Activated naive CD4-positive, alpha-beta T cell treated with anti-CD3 and anti-CD28 coated beads, Interleukin-2, amount 50 U/mL, for 72 hours (primary cell): ENCODE measurements at places on chromosomes 11 and 22. TPM values are rescaled to one million over a fixed set of nuclear protein-coding genes. Genes with fewer than 3 reads are reported as not detected.

GRCh38 chr11:76234416-76235232, 28.3 kb upstream of the WNT11 start:
- peak; percentile 77 for DNase-seq

NAALAD2 gene
- not detected for total RNA-seq

PDGFD gene
- total RNA-seq: not detected

FXYD2 gene
- total RNA-seq: 4.8 TPM

DNA sequence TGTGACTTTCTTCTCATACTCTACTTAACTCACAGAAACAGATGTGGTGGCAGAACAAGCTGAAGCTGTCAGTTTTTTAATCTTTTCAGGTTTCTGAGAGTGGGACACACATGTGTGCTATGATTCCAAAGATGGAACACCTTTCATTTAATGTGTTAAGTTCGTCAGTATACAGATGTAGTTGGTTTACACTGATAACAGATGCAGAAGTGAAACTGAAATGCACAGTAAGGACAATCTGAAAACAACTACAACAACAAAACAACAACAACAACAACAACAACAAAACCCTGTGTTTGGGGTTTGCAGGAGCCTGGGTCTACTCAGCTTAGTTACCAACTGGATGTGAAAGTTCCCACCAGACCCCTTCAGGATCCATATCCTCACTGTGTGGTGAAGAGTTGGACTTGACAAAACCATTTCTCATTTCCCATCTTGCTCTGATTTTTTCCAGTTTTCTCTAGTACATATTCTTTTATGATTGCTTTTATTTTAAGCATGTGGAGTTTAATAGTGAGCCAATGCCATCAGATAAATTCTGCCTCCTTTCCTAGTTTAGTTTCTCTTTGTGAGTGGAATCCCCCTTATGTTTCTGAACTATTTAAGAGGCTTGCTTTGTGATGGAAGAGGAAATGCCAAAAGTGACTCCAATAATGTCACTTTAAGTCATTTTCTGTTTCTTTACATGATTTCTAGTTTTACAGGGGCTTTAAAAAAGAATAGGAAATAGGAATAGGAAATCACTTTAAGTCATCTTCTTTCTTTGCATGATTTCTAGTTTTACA, 47.8 kb downstream of the ARHGAP42 start:
- no peak for DNase-seq

OR4C5 gene
- not detected for total RNA-seq

DNA sequence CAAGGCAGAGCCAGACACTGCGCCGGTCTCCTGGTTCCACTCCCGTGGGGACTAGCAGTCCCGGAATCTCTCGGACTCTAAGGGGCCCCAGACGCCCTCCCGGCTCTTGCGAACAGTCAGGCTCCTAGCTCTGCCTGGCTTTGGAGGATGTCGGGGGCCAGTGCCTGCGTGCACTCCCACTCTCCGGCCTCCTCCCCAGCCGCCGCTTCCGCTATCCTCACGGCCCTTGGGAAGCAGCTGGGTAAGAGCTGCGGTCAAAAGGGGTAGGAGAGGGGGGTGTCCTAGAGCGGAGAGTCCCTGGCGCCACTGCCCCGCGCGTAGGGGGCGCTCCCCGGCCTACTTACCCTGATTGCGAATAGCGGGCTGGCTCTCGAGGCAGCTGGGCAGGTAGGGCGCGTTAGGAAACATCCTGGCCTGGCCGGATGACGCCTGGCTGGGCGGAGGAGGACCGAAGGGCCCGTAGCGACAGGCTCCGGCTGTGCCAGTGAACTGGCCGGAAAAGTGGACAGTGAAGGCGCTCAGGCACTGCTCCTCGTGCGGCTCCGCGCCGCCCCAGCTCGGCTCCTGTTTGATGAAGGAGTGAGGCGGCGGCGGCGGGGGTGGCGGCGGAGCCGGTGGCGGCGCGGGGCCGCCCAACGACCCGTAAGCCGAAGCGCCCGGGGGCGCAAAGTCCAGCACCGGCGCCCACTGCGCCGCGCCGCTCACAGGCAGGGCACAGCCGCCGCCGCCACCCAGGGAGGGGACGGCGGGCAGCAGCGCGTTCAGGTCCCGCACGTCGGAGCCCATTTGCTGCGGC, 785 bp downstream of the WT1 start:
- no peak for DNase-seq

GRCh38 chr11:67373648-67374570, 511 bp upstream of the CLCF1 start:
- DNase-seq: peak; percentile 54

- peak; percentile 33 for DNase-seq
These were observed 70.4 kb downstream of the MYO7A start for GRCh38 chr11:77198440-77198849.

KRTAP5-9 gene
- not detected for total RNA-seq

DNA sequence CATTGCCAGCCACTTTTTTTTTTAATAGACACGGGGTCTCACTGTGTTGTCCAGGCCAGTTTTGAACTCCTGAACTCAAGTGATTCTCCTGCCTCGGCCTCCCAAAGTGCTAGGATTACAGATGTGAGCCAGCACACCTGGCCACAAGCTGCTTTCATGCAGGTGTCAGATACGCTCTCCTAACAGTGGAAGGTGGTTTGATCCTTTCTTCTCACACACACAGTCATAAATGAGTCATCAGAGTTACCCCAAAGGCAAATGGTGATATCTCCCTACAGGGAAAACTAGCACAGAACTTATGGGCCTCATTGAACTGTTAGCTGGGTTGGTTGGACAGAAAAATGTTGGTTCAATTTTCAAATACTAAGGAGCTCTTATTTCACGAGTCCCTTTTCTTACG, 38.2 kb upstream of the UBASH3B start:
- DNase-seq: no peak

DNA sequence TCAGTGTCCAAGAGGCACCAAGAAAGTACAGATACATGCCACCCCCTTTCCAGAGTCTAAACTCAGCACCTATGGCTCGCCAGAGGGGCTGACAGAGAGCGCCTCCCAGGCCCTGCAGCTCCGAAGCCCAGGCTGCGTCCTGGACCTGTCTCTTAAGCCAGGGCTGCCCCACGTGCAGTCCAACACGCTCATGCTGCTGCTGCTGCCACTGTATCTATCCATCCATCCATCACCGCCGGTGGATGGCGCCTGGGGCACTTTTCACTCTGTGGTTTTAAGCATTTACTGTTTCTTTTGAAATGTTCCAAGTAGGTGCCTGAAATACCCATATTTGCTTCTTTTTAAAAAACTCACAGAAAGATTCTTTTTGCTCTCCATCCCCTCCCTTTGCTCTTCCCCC, 41.8 kb downstream of the MACROD1 start:
- no peak for DNase-seq

DNA sequence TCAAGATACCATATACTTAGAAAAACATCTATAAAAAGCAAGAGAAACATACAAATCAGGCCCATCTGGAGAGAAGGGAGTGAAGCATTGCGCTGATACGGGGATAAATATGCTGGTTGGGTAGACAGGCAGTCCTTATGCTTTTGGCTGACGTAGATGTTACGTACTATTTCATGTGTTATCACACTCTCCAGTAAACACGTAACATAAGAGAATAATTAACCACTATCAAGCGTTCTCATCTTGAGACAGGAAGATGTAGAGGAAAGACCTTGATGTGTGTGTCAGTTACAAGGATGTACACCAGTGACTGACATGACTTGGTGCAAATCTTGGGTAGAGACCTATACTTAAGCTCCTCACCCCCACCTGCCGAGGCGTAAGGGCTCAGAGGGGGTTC, 86.7 kb upstream of the PRODH start:
- no peak for DNase-seq

GRCh38 chr11:255176-255575, 18.4 kb downstream of the PSMD13 start:
- DNase-seq: no peak

PICK1 gene
- 25.1 TPM for total RNA-seq

DNA sequence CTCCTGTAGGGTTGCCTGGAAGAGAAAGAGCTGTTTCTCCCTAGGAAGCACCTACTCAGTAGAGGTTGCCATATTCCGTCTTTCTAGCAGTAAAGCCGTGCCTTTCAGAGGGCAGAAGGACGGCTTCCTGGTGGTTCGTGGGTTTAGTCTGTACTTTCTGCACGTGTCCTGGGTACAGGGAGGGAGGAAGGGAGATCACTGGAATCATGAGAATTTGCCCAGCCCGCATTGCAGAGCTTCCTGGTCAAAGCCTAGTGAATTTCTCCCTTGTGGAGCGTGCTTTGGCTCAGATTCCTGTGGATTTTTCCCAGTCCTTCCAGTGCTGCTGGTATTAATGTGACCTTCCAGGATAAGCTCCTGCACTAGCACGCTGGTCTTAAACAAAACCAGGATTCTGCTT, 44.9 kb downstream of the GRAMD1B start:
- no peak for DNase-seq

DNA sequence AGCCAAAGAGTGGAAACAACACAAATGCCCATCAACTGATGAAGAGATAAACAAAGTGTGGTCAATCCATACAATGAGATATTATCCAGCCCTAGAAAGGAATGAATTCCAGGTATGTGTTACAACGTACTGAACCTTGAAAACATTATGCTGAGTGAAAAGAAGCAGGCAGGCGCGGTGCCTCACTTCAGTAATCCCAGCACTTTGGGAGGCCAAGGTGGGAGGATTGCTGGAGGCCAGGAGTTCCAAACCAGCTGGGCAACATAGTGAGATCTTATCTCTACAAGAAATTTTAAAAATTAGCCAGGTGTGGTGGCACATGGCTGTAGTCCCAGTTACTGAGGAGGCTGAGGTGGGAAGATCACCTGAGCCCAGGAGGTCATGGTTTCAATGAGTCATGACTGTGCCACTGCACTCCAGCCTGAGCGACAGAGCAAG, 24.6 kb upstream of the TESMIN start:
- DNase-seq: no peak

SEC14L6 gene
- not detected for total RNA-seq

GRCh38 chr22:34897126-34897525, 168.8 kb upstream of the ISX start:
- no peak for DNase-seq

DNA sequence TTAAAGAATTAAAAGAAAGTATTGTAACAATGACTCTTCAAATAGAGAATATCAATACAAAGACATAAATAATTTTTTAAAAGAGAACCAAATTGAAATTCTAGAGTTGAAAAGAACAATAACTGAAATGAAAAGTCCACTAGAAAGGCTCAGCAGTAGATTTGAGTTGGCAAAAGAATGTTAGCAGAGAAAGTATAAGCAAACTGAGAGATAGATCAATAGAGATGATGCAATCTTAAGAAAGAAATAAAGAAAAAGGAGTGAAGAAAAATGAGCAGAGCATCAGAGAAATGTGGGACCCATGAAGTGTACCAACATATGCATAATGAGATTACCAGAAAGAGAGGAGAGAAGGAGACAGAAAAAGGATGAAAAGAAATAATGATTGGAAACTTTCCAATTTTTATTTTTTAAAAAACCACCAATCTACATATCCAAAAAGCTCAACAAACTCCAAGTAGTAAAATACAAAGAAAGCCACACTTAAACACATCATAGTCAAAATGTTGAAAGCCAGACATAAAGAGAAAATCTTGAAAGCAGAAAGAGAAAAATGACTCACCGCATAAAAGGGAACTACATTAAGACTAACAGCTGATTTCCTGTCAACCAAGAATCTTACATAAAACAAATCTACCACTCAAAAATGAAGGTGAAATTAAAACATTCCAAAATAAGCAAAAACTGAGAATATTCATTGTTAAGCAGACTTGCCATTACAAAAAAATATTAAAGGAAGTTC, 20.9 kb downstream of the NCF4 start:
- no peak for DNase-seq

DNA sequence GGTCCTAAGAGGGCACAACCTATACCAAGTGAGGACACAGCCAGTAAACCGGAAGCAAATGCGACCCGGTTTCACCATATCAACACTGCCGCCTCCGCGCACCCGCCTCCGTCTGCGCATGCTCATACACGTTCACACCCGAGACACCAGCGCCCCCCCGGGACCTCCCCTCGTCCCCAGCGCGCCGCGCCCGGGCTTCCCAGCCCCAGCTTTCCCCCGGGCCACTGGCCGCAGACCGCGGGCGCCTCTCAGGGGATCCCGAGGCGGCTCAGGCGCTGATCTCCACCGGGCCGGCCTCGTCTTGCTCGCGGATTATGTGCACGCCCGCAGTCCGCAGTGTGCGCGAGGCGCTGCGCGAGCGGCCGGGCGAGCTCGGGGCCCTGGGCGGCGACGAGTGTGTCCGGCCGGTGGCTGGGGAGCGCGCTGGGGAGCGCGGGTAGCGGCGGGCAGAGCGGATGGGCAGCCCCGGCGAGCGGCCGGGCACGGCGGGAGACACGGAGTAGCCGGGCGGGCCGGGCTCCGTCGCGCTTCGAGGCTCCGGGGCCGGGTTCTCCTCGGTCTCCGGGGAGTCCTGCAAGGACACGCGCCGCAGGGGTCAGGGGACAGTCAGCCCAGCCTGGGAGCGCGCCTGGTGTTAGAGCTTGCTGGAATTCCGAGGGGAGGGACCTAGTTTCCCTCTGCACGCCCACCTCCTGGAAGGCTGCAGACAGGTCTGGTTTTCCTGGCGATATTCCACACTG, 2.0 kb downstream of the HEPN1 start:
- DNase-seq: peak; percentile 80

GRCh38 chr11:115803073-115803740, 299.0 kb upstream of the CADM1 start:
- no peak for DNase-seq

GRCh38 chr11:63532799-63533475, 3.7 kb upstream of the PLAAT4 start:
- DNase-seq: no peak

DNA sequence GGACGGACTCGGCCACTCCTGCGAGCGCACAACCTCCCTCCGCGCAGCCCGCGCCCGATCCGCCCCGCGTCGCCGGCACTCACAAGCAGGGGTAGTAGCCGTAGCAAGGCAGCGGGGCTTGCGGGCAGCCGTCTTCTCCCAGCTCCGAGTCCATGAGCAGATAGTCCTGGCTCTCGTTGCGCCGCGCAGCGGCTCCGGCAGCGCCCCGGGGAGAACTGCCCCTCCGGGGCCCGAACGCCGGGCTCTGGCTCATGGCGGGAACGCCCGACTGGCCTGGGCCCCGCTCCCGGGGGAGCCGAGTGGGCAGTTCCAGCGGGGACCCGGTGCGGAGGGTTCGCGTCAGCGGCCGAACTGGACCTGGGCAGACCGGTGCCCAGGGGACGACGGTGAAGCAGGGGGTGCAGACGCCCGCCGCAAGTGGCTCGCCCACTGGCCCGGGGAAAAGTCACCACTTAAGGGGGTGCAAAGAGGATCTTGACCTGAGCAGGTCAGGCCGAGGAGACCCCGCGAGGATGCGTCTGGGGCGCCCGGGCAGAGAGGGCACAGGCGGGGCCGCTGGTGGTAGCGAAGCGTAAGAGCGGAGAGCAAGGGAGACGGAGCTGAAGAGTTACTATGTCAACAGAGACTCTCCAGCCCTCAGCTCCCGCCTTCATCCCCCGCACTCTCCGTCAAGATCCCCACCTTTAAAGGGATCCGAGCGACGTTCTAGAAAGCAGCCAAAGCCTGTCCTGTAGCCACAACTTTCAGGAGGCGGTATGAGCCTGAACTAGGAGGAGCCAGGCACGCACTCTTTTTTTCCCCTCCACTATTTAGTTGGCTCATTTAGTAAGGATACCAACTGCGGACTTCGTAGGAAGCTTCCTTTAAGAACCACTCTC, at the start of gene TRPC6:
Gene TRPC6, minus strand, starts transcription at position 757 of the 878 bp plus-strand sequence. Its CDS starts 504 bp downstream, at position 253.
- DNase-seq: no peak
